ENCODE measurements at places on chromosomes 2 and 18. TPM values are rescaled to one million over a fixed set of nuclear protein-coding genes. Genes with fewer than 3 reads are reported as not detected.

The C1GALT1C1L gene
- 0.49 TPM for total RNA-seq

The WIPF1 gene
- total RNA-seq, result 107 TPM

The PIEZO2 gene
- total RNA-seq, result 26.8 TPM

The QPCT gene
- total RNA-seq, result 4.8 TPM

The LYG2 gene
- total RNA-seq, result not detected

The CWC22 gene
- 23.6 TPM for total RNA-seq

GRCh38 chr2:210662560-210662959 is 106.2 kb downstream of the CPS1 start:
- no peak for DNase-seq

- DNase-seq, result no peak
Measured at GRCh38 chr2:83115155-83115554, 1343.9 kb downstream of the SUCLG1 start.

DNA sequence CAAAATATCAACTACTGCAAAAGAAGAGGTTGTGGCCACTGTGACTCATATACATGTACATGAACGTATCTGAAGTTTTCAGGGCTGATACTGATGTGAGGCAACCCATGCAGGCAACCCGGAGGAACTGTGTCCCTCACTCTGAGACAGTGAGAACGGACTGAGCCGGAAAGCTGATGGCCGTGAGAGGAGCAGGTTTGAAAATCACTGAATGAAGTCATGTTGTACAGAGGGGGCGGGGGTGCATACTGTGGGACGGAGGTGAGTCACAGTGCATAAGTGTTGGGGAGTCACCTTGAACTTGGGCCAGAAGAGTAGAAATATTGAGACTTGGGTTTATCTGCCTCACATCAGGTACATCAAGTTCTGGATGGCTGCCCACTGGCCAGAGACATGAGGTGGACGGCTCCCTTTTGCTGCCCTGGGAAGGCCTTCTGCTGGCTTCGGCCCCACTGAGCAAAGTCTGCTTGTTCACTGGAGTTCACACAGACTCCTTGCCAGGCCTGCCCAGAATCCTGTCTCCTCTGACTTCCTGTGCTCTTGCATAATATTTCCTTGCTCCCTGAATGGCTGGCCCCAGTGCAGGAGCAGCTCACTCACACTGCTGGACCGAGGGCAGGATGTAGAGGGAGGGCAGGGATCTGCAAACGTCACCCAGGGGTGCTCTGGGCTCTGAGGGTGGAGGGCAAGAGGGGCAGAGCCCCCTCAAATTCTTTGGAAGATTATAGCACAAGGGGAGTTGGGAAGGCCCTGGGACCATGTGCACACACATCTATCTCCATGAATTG is 18.1 kb downstream of the EPAS1 start:
- DNase-seq, result peak; percentile 84

DNA sequence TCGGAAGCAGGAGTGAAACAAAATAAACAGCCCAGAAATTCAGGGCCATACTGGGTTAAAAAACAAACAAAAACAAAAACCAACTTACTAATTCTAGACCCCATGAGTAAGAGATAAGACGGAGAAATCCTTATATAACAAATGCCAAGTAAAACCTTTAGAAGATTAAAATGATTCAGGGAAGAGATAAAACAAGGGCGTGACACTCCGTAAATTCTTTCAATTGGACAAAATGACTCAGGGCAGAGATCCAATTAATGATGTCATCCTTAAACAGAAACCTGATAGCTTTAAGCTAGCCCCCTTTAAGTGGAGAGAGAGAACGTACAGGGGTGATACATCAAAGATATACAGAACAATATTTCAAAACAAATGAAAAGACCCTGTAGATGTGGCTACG is 317.4 kb downstream of the NBAS start:
- DNase-seq, result no peak

GRCh38 chr2:14952400-14952963 is 320.0 kb downstream of the LRATD1 start:
- DNase-seq, result no peak

All from sciatic nerve (tissue), 2 donors.